Progenitor cell of endocrine pancreas (in vitro differentiated cells): ENCODE measurements at places on chromosomes 6 and 20.

GRCh38 chr6:13760307-13761304 lies 49.0 kb upstream of the RANBP9 start:
- DNase-seq, result no peak

GRCh38 chr6:41455410-41455809 lies 90.8 kb upstream of the FOXP4 start:
- DNase-seq, result no peak

DNA sequence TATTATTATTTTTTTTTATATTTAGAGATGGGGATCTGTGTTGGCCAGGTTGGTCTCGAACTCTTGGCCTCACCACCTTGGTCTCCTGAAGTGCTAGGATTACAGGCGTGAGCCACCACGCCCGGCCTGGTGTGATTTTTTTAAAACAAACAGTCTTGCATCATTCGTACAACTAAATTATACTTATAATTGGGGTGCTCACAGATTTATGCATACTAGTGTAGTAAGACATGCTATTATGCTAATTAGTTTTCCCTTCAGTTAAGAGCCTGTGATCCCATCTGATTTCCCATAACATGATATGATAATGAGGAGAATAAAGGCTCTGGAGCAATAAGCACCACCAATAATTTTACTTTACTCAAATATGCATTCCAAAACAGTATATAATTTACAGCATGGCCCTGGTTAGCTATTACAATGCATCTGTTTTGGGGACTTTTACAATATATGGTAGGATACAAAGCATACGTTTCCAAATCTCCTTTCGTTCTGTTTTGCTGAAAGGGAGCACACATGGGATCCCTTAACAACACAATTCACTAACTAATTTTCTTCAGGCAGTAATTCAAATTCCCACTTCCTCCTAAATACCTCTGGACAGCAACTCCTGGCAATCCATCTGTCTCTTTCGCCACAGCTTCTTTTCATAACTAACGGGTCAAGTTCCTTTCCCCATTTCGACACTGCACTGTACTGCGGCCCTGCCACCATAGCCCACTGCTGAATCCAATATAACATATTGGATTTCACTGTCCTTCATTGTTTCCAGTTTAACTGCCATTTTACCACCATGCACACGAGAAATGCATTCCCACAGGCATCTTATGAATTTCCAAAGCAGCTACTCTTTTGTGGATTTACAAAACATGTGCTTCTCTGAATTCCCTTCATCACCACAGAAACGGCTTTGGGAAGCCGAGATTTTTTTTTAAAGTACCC lies 1.7 kb downstream of the NUDT3 start:
- DNase-seq, result no peak

DNA sequence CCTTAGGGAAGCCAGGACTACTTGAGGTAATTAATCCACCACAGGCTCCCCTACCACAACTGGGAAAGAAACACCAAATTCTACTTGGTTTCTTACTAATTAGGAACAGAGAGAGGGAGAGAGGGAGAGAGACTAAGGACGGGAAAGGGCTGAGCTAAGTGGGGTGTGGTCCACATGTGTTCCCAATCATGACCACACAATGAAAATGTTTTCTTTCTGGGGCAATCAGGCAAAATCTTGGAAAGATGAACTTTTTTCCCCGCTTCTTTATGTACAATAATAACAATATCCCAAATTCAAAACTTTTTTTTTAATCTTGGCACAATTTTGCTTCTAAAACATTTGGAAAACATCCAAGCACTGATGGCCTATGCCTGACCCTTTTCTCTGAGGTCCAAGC lies 734.4 kb downstream of the MAFB start:
- no peak for DNase-seq

DNA sequence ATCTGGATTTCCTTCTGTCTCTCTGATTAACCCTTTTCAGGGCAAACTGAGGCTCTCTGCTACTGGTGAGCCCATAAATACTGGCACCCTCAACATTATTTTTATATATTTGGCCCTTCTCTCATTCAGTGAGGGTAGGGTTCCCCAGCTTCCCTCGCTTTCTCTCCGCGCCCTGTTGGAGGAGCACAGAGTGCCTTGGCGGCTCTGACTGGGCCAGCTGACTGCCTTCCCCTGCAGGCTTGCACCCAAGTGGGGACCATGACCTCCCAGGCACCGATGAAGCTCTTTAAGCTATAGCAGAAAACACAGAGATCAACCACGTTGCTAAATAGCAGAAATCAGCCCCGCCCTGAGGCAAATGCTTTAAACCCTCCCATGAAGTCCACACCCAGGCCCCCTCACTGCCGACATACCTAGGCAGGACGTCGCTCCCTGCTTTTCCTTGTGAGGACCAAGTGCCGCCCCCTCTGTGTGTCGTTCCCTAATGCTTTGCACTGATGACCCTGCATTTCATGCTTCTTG lies 105.0 kb downstream of the HUS1B start:
- DNase-seq, result no peak

GRCh38 chr6:118706702-118707101 lies 55.3 kb upstream of the CEP85L start:
- no peak for DNase-seq

DNA sequence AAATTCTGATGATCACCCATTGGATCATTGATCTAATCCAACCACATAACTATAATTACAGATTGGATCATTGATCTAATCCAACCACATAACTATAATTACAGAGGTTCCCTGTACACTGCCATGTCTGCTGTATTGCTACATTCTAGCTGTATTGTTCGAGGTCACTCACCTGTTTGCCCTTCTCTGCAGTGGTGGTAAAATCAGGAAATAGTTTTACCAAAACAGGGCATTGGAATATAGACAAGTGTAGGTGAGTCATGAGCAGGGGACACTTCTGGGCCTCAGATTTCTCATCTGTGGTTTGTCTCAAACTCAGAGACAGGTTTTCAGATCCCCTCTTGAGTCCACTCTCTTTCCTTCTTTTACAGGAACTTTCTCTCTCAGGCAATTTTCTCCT lies 9.0 kb upstream of the AFDN start:
- DNase-seq, result no peak

DNA sequence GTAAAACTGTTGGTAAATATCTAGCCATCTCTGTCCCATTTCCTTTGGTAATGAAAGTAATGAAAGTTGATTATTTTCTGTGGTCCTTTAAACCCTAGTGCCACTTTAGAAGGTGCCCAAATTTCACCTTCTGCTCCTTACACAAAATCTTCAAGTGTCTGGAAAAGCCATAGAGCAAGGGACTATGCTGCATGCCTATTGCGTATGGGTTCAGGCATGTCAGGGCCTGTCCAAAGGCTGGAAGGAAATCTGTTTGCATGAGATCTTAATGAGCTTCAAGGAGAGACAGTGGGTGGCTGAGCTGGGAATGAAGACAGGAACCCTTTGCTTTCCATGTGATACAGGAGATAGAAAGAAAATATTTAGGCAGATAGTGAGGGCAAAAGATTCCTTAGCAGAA lies 66.6 kb upstream of the CCN6 start:
- no peak for DNase-seq

- DNase-seq, result no peak
Measured at GRCh38 chr6:140559458-140559857, 1185.0 kb upstream of the CITED2 start.

- no peak for DNase-seq
Measured at GRCh38 chr20:57262784-57263609, 3.4 kb downstream of the BMP7 start.

DNA sequence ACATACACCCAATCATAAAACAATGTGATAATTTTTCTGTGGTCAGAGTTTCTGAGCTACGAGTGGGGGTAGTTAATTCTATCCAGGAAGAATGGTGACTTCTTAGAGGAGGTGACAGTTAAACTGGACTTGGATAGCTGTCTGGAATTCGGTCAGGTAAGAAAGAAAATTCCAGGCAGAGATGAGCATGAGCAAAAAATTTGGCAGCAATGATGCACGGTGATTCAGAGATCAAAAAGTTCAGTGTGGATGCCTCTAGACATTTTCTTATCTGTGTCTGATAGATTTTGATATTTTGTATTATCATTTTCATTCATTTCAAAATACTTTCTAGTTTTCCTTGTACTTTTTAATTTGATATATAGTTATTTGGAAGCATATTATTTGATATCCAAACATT lies 12.0 kb downstream of the RAET1E start:
- DNase-seq, result no peak

- DNase-seq, result no peak
Measured at GRCh38 chr6:45473121-45473993, 95.6 kb upstream of the SUPT3H start.

DNA sequence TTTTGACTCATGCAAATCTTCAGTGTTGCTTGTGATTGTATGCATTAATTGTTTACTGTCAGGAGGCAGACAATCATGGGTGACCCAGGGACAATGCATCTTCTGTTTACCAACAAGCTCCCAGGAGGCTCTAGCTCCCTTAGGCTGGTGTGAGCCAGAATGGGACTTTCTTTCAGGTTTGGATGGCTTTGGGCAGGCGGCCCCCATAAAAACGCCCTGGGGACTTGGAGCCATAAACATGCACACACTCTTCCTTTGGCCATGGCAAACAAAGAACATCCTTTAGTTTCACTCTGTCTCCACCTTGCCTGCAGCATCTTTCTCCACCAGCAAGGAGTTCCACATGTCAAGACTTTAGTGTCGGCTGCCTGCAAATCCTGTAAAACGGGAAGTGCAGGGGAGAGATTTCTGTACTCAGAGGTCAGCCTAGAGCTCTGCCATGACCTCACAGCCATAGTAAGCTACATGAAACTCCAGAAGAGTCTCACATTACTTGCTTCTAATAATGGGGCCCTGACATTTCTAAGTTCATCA lies 127.6 kb downstream of the MAP3K7 start:
- no peak for DNase-seq

DNA sequence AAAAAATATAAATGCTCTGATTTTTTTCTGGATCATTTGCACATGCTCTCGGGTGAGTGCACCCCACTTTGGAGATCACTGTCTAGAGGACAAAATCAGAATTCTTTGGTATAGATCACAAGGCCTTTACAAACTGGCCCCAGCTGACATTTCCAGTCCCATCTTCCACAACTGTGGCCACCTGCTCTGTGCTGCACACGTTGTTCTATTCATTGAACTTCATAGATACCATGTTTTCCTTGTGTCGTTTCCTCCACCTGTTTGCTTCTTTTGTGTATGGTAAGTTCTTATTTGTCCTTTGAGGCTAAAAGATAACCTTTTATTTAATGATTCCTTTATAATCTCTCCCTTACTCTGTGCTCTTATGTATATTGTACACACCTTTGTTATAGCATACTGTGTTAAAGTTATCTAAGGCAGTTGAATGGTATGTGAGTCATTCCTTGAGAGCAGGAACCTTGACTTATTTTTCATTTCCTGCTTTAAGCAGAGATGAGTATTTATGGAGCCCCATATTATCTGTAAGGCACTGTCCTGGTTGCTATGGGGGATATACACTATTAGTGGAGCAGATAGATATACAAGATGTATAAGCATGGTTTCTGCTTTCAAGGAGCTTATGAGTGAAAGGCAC lies 12.0 kb upstream of the SLC17A5 start:
- DNase-seq, result no peak

DNA sequence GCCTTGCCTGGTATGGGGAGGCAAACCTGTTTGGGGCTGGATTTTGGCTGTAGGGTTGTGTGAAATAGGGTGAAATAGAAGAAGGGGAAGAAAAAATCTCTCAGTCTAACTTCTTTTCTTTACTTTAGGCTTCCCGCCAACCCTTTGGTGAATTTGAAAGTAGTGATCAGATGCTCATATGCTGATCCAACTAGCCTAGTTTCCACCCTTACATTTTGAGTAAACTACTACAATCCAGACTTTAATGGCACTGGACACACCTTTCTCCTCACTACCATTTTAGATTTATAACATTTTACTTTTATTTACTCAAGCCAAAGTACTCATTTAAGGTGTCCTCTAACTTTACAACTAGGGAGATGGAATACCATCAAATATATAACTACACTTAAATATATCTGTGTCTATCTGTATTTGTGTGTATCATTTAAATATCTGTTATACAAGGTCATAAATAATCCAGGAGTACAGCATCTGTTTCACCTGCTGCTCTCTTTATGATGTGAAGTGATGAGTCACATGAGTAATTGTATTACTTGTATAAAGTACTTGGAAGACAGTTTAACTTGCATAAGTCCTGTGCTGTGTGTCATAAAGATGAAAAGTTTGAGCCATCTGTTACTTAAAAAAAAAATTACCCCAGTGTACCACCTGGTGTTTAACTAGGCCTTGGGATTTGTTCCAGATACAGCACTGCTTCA lies 172.1 kb downstream of the CDKAL1 start:
- no peak for DNase-seq

GRCh38 chr20:56826705-56827665 lies 197.9 kb downstream of the TFAP2C start:
- DNase-seq, result no peak

GRCh38 chr6:150883521-150883920 lies 18.0 kb downstream of the MTHFD1L start:
- no peak for DNase-seq

DNA sequence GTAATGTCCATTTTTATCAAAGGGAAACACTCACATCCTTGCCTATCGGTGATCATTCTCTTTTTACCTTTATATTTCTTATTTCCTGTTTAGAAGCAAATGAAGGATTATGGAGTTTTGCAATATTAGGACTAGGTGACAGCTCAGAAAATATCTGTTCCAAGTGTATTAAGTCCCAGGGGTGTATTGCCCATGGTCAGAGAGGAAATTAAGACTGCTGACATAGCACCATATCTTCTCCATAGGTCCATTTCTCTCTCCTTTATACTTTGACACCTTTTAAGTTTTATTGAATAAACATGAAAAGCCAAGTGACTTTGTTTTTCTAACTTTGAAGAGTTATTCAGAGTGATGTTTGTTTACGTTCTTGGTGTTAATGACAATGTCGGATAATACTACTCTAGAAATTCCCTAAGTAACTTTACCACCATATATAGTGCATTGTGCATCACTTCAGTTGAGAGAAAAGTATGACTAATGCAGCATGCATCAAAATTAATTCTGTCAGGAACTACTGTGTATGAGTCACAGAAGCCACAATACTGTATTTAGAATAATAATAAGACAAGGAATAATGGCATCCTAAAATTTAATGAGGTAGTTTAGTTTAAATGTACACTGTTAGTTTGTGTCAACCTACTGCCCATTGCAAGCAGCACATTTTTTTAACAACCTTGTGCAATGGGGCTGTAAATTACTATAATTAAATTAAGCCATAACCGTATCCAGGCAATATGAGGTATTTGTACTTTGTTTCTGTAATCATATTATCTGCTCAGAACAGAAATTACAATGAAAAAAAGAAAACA lies 474.4 kb upstream of the RNF217 start:
- no peak for DNase-seq

GRCh38 chr6:52603000-52603795 lies 26.3 kb upstream of the TRAM2 start:
- no peak for DNase-seq

- no peak for DNase-seq
Measured at GRCh38 chr6:39906318-39906761, 27.9 kb downstream of the MOCS1 start.

GRCh38 chr20:61477451-61477861 lies 225.4 kb downstream of the CDH4 start:
- no peak for DNase-seq

- DNase-seq, result no peak
Measured at GRCh38 chr6:33787346-33787953, 1.5 kb downstream of the LEMD2 start.
